ENCODE measurements at places on chromosomes 13 and 19.

DNA sequence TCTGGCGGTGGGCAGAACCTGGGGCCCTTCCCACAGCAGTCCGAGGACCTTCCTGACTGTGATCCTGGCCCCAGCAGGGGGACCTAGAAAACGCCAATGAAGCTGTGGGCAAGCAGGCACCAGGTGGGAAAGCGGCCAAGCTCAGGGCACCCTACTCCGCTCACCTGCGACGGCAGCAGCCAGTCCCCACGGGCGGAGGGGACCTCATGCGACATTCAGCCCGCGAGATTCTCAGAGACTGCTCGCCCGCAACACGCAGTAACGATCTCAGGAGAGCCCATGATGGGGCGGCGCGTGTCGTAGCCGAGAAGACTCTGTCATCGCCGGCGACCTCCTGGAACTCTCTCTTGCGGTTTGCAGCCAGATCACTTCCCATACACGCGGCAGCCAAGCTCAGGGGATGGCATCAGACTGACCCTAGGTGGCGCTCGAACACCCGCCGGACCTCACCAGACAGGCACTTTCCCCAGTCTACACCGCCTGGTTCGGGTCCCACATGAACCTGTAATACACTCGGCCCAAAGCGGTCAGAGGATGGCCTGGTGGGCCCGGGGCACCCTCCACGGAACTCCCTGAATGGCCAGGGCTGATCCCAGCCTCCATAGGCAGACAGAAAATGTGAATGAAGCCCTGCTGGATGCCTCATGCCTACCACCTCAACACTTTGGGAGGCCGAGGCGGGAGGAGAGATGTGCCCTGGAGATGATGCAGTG, 26.5 kb downstream of the MAN2B1 start:
- DNase-seq: peak; percentile 75

GRCh38 chr13:49388091-49388635, 55.7 kb downstream of the CAB39L start:
- no peak for DNase-seq

DNA sequence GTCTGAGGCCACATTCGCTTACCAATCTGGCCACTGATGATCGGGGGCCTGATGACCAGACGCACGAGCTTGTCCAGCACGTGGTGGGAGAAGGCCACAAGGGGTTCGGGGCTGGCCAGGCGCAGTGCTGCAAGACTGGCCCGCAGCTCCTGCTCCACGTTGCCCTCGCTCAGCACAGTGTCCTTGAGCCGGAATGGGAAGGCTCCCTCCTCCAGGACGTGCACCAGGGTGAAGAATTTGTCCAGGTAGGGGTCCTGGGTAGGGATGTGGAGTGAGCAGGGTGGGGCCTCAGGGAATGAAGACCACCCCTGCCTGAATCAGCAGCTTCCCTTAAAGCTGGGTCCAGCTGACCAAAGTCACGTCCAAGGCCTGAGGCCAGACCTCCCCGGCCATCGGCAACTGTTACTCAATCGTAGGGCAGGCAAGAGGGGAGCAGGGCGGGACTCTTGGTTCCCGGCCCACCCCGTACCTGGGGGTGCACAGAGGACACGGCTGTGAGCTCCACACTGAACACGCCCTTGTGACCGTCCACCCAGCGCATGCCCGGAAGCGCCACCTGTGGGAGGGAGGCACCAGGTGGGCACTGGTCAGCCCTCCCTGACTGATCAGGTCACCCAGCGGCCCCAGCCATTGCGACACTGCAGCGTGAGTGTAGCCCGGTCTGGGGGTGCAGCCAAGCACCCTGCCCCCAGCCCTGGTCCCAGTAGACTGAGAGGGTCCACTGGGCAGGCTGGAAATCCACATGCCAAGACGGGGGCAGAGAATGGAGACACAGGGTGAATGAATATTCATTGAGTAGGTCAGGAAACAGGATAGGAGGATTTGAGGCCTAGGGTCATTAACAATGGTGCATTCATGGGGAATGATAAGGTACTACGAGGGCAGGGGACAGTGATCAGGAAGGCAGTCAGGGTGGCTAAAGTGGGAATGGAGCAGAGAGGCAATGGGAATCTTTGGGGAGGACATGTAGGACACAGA, 2.8 kb upstream of the ANGPTL8 start:
- no peak for DNase-seq

- no peak for DNase-seq
Observed at GRCh38 chr13:97866346-97866745, 87.1 kb upstream of the IPO5 start.

GRCh38 chr13:90951663-90952062, 395.8 kb upstream of the MIR17HG start:
- no peak for DNase-seq

Data from urothelium cell line (cell line).